Activated CD8-positive, alpha-beta memory T cell treated with anti-CD3 and anti-CD28 coated beads, Interleukin-2, amount 50 U/mL, for 48 hours (primary cell): ENCODE measurements at places on chromosomes 12 and 14.

GRCh38 chr14:47846008-47846407 is 170.6 kb upstream of the MDGA2 start:
- no peak for DNase-seq

- no peak for DNase-seq
Observed at GRCh38 chr12:26735249-26735639, 97.8 kb downstream of the ITPR2 start.

DNA sequence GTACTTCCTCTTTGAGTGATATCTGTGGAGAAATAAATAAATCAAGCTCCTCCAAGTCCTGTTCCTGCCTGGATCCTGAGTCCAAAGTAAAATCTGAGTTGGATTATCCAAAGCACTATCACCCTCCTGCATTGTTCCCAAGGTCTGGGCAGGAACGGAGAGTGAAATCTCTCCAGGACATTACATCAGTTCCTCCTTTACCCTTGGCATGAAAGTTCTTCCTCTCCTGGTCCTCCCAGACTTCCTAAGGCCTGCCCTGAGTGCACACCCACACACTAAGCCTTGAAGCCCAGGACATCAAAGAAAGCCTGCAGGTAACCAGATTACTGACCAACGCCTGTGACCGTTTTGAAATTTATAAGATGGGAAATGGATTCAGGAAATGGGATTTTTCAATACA is 206.8 kb upstream of the BCL2L14 start:
- DNase-seq, result peak; percentile 15

- no peak for DNase-seq
Observed at GRCh38 chr14:98298481-98299244, 973.3 kb downstream of the BCL11B start.

GRCh38 chr14:82710267-82710841 is 1176.7 kb upstream of the SEL1L start:
- peak; percentile 68 for DNase-seq

- DNase-seq, result no peak
Observed at GRCh38 chr14:103232031-103232808, 101.8 kb upstream of the EIF5 start.

DNA sequence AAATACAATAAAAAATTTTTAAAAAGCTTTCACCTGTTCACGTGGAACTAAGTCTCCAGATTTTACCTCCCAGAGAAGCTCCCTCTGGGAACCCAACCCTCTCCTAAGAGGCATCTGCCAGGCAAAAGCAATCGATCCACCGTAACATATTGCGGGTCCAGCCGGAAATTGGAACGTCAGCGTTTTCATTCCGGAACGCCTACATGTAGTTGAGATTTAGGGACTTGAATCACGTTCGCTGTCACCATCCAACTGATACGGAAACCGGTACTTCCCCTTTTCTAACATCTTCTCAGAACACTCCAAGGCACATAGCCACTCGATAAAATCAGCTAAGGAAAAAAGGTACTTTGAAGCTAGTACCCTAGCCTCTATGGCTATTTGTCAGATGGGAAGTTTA is 70.3 kb downstream of the COX16 start:
- peak; percentile 61 for DNase-seq

- DNase-seq, result no peak
Observed at GRCh38 chr12:2633825-2634200, 161.0 kb upstream of the FKBP4 start.

DNA sequence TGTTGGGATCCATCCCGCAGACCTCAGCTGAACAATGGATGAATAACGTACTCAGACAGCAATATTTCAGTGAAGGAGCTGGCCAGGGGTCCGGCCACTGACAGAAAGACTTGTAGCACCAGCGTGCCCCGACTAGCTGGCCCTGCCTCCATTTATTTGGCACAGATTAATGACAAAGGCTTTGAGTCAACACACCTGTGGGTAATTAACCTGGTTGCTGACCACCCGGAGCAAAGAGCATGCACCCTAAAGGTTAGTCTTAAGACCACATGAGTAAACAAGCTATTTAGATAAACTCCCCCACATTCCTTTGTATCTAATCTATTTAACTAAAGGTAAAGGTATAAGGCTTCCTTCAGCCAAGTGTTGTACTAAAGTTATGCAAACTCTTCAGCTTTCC is 868.6 kb downstream of the LRFN5 start:
- DNase-seq, result no peak

- no peak for DNase-seq
Observed at GRCh38 chr12:113894697-113895096, 71.4 kb downstream of the RBM19 start.

GRCh38 chr14:75313294-75313693 is 34.7 kb downstream of the FOS start:
- DNase-seq, result no peak

- no peak for DNase-seq
Observed at GRCh38 chr12:99436584-99436983, 211.0 kb upstream of the GARIN6 start.

DNA sequence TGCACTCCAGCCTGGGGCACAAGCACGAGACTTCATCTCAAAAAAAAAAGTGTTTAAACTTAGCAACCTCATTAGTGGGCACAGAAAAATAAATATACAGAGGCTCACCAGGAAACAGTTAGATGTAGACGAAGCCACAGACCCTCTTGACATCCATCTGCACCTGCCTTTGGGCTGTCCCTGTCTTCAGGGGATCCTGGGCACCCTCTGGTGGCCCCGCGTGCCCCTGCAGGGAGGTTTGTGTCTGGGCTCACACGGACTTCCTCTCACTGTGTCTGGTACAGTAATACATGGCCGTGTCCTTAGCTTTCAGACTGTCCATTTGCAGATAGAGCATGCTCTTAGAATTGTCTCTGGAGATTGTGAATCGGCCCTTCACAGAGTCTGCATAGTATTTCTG is 916.5 kb downstream of the TMEM121 start:
- DNase-seq, result peak; percentile 71

DNA sequence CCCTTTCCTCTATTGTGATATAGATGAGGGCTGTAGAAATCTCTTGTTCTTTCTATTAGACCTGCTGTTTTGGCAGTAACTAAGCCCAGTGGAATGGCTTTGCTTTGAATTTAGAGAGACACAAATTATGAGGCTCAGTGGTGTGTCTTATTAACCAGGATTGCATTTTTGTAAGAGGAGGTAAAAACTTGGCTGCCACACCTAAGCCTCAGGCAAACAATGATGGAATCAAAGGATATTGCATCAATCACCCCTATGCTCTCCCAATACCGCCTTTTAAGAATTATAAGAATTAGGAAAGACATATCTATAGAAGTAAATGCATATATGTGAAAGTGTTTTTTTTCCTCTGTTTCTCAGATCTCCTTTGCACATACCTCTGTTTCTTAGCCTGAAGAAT is 63.3 kb downstream of the ACSS3 start:
- DNase-seq, result no peak

GRCh38 chr12:128644664-128645296 is 179.0 kb downstream of the SLC15A4 start:
- peak; percentile 65 for DNase-seq

- DNase-seq, result peak; percentile 87
Observed at GRCh38 chr14:103334644-103335622, 896 bp downstream of the EIF5 start.

- no peak for DNase-seq
Observed at GRCh38 chr12:102960766-102961465, 3.4 kb downstream of the ASCL1 start.

DNA sequence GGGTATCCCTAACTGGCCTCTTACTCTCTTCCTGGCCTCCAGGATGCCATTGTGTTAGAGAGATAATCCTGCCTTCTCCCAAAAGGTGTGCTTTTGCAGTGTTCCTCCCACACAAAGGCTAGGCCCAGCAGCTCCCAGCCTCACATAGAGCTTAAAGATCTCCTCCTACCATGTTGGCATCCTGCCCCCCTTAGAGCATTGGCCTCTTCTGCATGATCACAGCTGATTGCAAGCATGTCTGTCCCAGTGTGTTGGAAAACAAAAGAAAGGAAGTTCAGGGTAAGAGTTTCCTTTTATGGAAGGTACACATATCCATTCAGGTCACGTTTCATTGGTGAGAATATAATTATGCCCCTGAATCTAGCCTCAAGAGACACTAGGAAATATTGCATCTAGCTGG is 405.4 kb downstream of the TMTC2 start:
- no peak for DNase-seq

DNA sequence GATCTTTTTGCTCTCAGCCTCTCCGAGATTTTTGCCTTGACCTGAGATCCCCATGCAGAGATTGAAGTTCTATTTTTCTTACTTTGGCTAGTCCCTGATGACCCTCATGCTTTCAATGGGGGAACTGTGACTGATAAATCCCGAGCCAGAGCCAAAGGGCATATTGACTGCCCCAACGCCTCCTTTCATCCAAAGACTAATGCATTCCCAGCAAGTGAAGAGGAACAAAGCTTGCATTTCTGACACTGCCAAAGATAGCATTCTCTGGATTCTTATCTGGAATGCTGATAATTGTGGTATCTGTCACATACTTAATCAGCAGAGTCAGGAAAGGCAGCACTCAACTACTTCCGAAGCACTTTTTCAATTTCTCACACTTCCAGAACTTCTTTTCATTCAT is 152.3 kb upstream of the EGLN3 start:
- DNase-seq, result no peak

DNA sequence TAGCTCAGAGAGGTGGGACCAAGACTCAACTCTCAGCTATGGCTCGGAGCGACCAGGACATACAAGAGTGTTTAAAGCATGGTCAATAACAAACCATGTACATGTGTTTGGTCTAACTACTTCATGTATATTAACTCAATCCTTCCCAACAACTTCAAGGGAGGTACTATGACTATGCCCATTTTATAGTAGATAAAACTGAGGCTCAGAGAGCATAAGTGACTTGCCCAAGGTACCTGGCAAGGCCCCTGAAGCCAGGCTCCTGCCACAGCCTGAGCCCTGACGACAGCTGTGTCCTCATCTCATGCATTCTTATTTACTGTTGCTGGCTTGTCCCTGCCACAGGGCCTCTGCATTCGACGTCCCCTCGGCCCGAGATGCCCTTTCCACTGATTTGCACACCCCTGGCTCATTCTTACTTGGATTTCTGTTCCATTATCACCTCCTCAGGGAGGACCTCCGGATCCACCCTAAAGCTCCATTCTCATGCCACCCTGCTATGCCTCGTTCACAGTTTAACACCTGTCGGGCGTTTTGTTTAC is 2.6 kb downstream of the TESC start:
- DNase-seq, result no peak

GRCh38 chr12:96872961-96873360 is 34.1 kb upstream of the NEDD1 start:
- DNase-seq, result no peak

DNA sequence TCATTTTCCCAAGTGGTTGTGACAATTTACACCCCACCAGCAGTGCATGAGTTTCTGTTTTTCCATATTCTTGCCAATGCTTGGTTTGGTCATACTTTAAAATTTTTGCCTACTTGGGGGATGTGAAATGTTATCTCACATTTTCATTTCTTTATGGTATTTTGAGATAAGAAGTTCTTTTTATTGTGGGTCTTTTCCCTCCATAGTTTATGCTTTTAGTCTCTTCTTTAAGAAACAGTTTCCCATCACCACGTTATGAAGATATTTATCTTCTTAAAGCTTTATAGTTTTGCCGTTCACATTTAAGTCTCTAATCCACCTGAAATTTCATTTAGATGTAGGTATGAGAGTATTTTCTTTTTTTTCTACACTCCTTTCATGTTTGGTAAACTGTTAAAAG is 95.7 kb downstream of the PPM1A start:
- DNase-seq, result no peak

DNA sequence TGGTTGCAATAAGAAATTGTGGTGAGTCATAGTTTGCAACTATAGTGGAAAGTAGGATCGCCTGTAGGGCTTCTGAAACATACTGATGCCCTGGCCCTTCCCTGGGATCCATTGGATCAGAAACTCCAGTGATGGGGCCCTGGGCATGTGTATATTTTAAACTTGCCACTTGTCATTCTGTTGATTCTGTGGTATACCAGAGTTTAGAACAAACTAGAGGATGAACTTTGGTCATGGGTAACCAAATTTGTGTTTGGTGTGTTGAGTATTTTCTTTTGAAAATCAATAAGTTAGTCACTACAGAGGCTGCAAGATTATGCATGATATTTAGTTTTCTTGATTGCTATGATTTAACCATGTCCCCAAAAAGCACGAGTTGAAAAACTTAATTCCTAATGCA is 142.2 kb downstream of the SLC15A5 start:
- DNase-seq, result no peak

DNA sequence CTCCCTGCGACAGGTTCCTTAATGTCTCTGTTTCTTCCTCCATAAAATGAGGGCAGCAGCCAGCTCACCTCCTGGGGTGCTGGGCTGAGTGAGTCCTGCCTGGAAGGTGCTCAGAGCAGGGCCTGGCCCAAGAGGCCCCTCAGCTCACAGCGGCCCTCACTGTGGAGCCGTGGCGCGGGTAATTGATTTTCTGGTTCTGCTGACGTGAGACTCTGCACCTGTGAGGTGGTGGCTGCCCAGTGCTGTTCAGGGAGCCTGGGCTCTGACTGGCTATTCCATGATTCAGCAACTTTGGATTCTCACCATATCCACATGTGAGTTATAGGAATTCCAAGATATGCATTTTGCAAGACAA is 266.6 kb downstream of the ADGRD1 start:
- no peak for DNase-seq

GRCh38 chr14:93986955-93987354 is 10.1 kb upstream of the CCDC197 start:
- no peak for DNase-seq

GRCh38 chr12:1926251-1926657 is 7.8 kb upstream of the CACNA2D4 start:
- DNase-seq, result peak; percentile 30

DNA sequence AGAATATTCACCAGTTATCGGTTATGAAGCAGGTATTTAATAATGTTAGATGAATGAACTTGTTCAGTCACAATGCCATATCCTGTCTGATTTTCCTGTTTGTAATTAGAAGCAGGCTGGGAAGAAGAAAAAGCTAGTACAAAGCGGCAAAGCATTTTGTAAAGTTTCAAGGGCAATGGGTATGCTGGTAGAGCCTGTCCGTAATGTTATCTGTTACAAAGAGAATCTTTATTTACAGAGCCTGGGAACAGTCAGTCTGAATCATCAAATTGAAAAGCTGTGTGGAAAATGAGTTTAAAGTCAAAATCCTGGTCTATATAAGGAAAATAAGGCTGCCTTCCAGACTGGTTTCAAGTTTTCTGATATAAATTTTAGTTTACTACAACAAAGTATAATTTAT is 40.5 kb downstream of the PARP11 start:
- DNase-seq, result no peak

GRCh38 chr14:23285530-23286019 is 357 bp downstream of the HOMEZ start:
- DNase-seq, result no peak
